Iris pigment epithelial cell (primary cell): ENCODE measurements at places on chromosomes 3 and 15.

- no peak for DNase-seq
Observed at GRCh38 chr3:189157232-189158007, 14.4 kb upstream of the TPRG1 start.

- peak; percentile 86 for DNase-seq
Observed at GRCh38 chr15:61556037-61556648, 327.0 kb upstream of the RORA start.

DNA sequence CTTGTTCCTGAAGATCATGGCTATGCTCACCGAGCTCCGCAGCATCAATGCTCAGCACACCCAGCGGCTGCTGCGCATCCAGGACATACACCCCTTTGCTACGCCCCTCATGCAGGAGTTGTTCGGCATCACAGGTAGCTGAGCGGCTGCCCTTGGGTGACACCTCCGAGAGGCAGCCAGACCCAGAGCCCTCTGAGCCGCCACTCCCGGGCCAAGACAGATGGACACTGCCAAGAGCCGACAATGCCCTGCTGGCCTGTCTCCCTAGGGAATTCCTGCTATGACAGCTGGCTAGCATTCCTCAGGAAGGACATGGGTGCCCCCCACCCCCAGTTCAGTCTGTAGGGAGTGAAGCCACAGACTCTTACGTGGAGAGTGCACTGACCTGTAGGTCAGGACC is 35.2 kb downstream of the NR1I2 start:
- no peak for DNase-seq

GRCh38 chr3:48848816-48849515 is 1.3 kb upstream of the PRKAR2A start:
- no peak for DNase-seq

DNA sequence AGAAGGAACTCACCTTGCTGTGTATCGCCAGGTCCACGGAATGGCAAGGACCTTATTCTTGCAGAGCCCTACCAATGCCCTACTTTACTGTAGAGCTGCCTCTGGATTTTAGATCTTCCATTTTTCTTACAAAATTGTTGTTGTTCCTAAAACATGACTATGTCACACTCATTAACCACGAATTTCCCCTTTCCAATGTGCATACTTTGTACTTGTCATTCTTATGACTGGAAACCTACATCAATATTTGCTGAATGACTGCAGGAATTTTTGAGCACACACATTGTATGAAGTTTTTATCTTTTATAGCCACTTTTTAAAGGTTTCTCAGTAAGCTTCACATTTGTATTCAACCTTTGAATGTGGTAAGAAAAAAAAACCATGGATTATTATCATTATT is 35.9 kb upstream of the CMSS1 start:
- peak; percentile 62 for DNase-seq

DNA sequence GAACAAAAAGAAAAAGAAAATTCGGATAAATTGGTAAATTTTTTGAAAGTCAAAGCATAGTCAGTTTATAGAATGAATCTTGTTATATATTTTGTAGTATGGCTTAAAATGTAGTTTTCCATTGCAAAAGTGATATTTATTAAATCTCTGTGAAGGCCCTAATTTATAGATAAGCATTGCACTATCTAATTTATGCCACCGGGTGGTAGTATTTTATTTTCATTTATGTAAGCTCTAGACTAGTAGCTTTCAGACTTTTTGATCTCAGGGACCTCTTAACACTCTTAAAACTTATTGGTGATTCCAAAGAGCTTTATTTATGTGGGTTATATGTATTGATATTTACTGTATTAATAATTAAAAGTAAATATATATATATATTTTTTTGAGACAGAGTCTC is 133.9 kb upstream of the LRRFIP2 start:
- DNase-seq = peak; percentile 42

DNA sequence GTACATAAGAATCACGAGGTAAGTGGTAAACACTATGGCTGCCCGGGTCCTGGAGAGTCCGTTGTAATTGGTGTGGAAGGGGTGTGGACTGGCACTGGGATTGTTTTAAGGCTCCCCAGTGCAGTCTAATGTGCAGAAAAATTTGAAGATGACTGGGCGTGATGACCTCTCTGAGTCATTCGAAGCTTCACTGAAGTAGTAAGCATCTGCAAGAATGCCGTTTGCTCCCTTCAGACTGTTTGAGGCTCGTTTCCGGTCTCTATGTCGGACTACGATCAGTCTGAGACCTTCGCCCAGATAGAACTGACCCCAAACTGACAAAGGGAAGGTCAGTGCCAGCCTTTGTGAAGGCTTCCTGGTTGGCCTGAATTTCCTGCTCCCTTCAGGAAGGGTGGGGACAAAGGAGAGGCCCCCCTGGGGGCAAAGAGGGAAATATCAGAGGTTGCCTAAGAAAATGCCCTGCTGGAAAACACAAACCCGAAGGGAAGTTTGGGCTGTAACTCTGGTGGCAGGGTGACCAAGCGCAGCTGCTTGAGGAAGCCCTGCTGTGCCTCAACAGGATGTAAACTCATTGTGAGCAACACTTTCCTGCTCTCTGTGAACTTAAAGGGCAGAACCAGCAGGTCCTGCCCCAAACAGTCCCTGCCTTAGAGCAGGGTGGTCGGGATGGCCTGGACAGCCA is 34.6 kb downstream of the BTD start:
- DNase-seq = peak; percentile 96

GRCh38 chr3:59192473-59192872 is 142.6 kb upstream of the CFAP20DC start:
- peak; percentile 73 for DNase-seq

- DNase-seq = peak; percentile 52
Observed at GRCh38 chr3:119481079-119481478, 12.3 kb downstream of the POGLUT1 start.

DNA sequence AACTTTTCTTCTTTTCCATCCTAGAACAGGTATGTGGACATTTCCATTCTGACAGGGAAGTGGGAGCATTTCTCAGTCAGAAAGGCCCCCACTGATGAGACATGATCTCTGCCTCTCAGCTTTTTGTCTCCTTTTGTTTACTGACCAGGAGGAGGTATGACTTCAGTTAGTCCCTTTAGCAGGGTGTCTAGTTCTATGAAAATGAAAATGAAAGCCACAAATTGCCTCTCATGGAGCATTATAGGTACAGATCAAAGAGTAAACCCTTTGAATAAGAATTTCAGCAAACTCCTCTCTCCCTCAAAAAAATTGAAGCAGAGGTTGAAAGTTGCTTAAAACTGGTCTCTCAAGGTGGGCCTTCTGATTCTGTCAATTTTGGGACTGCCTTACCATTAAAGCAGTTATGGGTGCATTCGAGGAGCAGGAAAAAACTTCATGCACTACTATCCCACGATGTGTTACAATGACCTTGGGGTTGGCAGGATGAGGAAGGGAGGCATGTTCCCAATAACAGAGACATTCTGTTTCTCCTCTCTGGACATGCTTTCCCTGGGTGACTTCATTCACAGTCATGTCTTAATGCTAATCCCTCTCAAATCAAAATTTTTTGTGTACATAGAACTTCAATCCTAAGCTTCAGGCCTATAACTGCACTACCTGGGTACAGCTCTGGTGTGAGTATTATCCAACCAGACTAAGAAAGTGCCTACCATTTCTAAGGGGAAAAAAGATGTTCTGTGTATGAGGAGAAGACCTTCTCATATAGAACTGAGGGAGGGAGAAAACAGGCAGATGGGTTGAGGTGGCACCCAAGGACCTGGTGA is 50.6 kb upstream of the TBC1D23 start:
- DNase-seq = peak; percentile 34
